AG10803 (cell line): ENCODE measurements at places on chromosomes 16 and 17.

DNA sequence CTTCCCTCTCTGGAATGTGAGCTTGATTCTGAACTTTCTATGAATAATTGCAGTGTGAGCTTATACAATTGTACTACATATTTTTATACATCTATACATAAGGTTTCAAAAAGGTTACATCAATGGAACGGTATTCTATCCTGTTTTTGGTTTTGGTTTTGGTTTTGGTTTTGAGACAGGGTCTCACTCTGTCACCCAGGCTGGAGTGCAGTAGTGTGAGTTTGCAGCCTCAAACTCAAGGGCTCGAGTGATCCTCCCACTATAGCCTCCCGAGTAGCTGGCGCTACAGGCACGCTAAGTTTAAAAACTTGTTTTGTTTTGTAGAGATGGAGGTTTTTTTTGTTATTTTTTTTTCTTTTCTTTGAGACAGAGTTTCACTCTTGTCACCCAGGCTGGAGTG lies 1.1 kb downstream of the CTRB1 start:
- no peak for DNase-seq

DNA sequence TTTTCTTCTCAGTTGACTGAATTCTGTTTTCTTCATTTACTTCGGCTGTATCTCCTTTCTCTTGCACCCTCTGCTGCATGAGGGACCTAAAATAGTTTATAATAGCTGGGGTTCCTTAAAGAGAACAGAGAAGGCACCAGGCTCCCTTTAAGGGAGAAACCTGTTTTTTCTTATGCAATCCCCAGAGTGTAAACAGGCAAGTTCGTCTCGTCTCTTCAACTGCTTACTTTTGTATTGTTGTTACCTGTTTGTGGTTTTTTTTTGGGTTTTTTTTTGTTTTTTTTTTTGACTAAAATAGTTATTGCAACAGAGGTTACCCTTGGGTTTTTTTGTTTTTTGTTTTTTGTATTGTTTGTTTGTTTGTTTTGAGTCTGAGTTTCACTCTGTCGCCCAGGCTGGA lies 3.7 kb upstream of the LDHD start:
- no peak for DNase-seq

DNA sequence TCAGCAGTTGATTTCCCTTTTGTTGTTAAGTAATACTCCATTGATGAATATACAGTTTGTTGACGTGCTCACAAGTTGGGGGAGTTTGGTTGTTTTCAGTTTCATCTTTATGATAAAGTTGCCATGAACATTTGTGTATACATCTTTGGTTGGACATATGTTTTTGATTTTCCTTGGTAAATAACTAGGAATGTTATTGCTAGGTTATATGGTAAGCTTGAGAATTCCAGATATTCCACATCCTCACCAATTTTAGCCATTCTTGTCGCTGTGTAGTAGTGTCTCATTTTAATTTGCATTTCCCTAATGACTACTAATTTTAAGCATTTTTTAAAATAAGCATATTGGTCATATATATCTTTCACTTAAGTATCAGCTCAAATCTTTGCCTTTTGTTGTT lies 55.0 kb upstream of the RASL10B start:
- peak; percentile 9 for DNase-seq

DNA sequence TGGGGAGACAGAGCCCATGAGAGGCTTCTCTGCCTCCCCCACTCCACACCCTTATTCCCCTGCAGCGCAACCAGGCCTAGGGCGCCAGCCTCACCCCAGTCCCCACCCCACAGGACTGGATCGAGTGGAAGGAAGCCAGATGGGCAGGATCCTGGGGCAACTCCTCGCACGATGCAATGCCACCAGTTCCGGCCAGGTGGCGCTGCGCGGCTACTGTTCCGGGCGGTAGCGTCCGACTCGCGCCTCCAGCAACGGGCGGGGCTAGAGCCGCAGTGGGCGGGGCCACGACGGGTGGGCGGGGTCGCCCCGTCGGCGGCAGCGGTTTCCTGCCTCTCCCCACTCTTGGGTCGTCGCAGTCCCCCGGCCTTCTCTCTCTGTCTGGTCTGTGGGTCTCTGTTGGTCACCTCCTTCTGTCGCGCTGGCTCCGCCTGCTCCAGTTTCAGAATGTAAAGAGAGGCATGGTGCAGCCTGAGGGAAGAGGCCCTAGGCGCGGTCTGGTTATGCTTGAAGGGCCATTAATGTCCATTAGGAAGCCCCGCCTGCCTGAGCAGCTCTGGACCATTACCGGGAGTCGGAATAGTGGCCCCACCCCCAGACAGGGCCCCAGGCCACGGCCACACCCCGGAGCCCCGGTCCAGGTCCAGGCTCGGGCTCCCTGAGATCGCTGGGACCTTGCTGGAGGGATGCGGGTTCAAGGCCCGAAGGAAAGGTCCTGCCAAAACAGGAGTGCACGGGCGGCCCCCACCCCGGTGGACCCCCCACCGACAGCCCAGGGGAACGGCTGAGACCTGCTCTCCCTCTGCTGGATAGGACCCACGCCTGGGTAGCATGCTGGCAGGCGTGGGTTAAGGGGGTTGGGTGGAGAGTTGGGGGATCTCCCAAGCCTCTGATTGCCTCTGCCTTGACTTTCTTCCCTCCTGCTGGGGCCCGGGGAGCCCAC lies 3.3 kb upstream of the NHERF2 start:
- DNase-seq: peak; percentile 77
